ENCODE measurements at places on chromosomes 11 and 22.
A peak's percentile ranks its signal among the peaks of the same experiment; 100 is the strongest.

DNA sequence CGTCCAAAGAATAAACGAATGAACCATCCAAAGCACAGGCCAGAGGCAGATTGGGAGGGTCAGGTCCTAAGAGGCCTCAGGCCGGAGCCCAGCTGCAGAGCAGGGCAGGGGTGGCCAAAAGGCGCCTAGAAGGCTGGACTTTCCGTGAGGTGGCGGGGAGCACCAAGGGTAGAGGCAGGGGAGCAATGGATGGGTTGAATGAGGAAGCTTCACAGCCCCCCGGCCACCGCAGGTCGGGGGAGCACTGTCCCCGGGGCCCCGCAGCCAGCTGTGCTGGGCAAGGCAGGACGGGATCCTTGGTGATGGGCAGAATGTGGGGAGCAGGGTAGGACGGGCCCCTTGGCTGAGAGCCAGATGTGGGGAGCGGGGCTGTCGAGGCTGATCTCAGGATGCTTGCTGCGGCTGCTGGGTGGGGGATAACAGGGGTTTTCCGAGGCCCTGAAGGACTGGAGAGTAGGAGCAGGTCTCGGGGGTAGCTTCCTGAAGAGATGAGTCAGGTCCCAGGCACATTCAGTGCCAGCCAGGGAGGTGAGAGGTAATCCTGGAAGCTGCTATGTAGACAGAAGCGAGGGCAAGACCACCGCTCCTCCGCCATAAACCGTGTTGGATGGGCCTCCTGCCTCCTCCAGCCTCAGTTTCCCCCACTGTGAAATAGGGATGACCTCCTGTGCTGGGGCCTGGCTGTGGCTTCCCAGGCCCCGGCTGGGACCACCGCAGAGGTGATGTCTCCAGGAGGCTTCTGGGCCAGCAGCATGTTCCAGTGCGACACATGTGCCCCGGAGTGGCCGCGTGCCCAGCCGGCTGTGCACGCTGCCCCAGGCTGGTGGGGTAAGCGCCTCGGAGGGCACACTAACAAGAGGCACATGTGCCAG is 34.6 kb upstream of the KCNQ1OT1 start:
- DNase-seq, result no peak

DNA sequence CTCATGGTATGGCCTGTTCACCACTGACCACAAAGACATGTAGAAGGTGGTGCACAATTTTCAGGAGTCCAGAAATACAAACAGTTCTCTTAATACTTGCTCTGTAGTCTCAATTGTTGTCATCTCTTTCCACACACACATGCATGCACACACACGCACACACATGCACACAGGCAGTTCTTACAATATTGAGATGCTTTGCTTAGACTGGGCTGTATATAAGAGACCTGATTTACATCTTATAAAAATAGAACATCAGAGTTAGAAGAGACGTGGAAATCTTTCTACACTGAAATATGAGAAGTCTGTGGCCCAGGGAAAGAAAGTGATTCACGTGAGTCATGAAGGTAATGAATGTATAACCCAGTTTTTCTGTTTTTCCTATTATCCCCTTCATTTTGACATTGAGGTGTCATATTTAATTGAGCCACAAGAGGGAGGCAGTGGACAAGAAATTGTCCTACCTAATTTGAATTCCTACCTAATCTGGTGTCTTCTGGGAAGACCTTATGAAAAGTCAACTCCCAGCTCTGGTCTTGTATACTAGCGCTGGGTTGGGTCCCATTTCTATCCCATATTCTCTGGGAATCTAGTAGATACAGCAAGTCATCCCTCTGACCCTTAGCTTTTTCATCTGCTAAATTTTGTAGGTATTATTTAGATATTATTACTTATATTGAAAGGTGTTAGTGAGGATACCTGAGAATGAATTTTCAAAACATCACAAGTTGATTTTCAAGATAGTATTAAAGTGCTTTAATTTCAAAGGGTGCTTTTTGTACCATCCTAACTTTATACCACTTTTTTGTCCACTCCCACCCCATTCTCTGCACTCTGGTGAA is 14.9 kb upstream of the MS4A4A start:
- peak; percentile 2 for DNase-seq

DNA sequence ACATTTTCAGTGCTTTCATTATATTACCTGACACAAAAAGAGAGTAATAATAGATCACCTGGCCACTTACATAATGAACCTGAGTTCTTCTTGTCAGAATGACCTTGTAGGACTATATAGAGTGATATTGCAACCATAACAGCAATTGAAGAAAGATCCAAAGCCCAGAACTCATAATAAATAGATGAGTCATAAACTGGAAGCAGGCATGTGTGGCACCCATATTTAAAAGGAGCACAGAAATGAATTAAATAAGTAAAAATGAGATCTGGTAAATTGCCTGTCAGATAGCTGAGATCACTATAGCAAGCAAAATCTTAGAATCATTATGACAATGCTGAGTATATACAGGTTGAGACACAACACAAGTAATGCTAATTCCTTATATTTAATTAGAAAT is 331.8 kb downstream of the AASDHPPT start:
- peak; percentile 22 for DNase-seq

DNA sequence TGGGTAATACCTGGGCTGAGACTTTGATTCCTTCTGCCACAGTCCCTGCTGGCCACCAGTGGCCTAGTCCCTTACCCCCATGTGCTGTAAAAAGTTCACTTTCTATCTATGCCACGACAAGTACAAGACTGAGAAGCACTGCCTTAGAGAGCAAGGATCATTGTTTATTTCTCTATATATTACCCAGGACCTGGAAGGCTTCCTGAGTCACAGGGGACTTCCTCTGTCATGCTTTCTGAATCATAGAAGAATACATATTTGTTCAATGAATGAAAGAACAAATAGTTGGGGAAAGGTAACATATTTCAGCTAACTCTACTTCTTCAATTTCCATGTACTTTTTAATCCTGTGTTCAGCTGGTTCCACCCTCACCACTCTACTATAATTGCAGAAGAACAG is 5.5 kb upstream of the SYT9 start:
- DNase-seq, result no peak

DNA sequence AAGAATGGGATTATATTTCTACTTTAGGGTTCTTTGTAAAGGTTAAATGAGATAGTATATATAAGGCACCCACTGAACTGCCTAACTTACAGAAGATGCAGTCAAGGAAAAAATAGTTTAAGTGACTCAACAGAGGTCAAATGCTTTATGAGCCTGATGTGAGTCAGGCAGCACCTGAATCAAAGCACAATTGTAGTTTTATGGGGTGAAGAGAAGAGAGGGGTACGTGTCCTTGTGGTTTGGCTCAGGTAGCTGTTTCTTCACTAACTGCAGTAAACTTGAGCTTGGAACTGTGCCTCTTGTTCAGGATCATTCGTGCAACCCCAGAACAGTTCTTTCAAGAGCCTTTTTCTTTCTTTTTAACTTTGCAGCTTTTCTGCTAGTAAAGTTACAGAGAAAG is 125.2 kb upstream of the SPON1 start:
- DNase-seq, result peak; percentile 3

GRCh38 chr11:71951741-71952310 is 23.0 kb downstream of the RNF121 start:
- DNase-seq, result no peak

DNA sequence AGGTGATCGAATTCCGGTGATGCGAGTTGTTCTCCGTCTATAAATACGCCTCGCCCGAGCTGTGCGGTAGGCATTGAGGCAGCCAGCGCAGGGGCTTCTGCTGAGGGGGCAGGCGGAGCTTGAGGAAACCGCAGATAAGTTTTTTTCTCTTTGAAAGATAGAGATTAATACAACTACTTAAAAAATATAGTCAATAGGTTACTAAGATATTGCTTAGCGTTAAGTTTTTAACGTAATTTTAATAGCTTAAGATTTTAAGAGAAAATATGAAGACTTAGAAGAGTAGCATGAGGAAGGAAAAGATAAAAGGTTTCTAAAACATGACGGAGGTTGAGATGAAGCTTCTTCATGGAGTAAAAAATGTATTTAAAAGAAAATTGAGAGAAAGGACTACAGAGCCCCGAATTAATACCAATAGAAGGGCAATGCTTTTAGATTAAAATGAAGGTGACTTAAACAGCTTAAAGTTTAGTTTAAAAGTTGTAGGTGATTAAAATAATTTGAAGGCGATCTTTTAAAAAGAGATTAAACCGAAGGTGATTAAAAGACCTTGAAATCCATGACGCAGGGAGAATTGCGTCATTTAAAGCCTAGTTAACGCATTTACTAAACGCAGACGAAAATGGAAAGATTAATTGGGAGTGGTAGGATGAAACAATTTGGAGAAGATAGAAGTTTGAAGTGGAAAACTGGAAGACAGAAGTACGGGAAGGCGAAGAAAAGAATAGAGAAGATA is at the start of gene MALAT1:
TSS of gene MALAT1 (plus strand) at position 69 of the 736 bp plus-strand sequence.
- DNase-seq, result peak; percentile 98

DNA sequence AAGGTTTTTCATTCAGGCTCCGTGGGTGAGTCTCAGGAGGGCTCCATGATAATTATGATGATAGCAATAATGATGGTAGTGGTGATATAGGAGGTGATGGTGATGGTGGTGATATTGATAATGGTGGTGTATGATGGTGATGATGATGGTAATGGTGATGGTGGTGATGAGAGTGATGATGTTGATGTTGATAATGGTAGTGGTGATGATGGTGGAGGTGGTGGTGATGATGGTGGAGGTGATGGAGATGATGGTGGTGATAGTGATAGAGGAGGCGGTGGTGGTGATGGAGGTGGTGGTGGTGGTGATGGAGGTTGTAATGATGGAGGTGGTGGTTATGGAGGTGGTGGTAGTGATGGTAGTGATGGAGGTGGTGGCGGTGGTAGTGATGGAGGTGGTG is 79.4 kb downstream of the MPPED1 start:
- DNase-seq, result no peak

DNA sequence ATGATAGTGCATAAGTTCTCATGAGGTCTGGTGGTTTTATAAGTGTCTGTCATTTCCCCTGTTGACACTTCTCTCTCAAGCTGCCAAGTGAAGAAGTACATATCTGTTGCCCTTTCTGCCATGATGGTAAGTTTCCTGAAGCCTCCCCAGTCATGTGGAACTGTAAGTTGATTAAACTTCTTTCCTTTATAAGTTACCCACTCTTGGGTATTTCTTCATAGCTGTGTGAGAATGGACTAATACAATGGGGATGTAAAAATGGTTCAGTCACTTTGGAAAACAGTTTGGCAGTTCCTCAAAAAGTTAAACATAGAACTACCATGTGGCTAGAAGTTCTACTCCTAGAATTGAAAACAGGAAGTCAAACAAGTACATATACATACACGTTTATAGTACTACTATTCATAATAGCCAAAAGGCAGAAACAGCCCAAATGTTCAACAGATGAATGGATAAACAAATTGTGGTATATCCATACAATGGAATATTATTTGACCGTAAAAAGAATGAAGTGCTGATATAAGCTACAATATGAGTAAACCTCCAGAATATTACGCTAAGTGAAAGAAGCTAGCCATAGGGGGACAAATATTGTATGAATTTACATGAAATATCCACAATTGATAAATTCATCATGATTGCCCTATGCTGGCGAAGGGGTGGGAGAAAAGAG is 16.0 kb upstream of the DKK3 start:
- DNase-seq, result no peak

GRCh38 chr11:61142424-61142823 is 18.8 kb downstream of the VPS37C start:
- no peak for DNase-seq

GRCh38 chr11:77074205-77074604 is 7.4 kb downstream of the CAPN5 start:
- DNase-seq, result no peak

- no peak for DNase-seq
These were observed 135.0 kb downstream of the CSNK2A3 start for GRCh38 chr11:11217929-11218628.

DNA sequence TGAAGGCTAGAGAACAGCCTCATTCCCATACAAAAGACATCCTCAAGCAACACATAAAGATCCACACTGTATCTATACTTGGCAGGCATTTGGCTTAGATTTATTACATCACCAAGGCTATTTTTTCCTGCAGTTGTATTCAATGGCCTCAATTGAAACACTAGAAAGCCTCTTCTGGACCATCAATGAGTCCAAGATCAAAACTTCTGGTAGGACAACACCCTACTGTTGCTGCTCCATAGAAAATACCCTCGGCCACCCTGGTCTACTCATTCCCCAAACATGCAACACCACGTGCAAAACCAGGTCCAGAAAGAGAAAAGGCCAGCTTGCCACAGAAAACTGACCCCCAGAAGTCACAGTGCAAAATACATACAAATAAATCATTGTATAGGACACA is 56.9 kb upstream of the CADM1 start:
- DNase-seq, result no peak

- DNase-seq, result no peak
These were observed 6.7 kb downstream of the JOSD1 start for GRCh38 chr22:38694049-38694448.

- DNase-seq, result peak; percentile 36
These were observed 21.9 kb upstream of the POLD3 start for GRCh38 chr11:74570266-74571061.

- DNase-seq, result no peak
These were observed 7.1 kb upstream of the MN1 start for GRCh38 chr22:27808451-27809225.

GRCh38 chr11:85307366-85307765 is 319.8 kb downstream of the DLG2 start:
- DNase-seq, result peak; percentile 83

GRCh38 chr11:64251753-64252002 is 348 bp downstream of the PLCB3 start:
- DNase-seq, result no peak

- peak; percentile 24 for DNase-seq
These were observed 20.5 kb downstream of the IGF2 start for GRCh38 chr11:2118677-2119076.

DNA sequence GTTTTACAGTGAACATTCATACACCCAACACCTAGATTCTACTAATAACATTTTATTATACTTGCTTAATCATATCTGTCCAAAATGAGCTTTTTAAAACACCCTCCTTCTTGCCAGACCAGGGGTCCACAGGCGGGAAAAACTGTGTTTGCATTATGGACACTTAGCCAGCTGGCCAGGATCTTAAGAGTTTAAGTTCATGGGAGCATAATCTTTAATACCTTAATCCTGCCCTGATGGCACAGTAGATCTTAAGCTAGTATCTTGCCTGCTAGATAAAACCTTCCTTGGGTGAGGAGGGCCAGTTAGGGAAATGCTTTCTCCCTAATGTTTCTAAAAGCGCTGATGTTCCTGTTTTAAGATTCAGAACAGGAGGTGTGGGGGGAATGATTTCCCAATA is 13.1 kb upstream of the CCDC134 start:
- no peak for DNase-seq

DNA sequence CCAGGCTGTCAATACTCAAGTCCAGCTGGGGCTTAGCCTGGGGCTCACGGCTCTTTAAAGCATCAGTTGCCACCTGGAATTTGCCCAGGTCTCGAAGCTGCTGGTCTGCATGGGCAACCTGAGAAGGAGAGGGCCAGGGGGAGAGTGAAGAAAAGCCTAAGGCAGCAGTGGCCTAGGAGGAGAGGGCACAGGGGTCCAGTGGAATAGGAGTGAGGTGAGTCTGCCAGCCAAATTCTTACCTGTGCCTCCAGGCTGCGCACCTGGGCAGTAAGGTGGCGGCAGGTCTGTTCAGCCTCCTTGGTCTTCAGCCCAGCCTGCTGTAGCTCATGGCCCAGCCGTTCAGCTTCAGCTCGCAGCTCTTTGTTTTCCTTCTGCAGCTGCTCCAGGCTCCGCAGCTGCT is 10.0 kb downstream of the IL18BP start:
- no peak for DNase-seq
